RCC 7860 (cell line): ENCODE measurements at places on chromosomes 3 and 15.

DNA sequence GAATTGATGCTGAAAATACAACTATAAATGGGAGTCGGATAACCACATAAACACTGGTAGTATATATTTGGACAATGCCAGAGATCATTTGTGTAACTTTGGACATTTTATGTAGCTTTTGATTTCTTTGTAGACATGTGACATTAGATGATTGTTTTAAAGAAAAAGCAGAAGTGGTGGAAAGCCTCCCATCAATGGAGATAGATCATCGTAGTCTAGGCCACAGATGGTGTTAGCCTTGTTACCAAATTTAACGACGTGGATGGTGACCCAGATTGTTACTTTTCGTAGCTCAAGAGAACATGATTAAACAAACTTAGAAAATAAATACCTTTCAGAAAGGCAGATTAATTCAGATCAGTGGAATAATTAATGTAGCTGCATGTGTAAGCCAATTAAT, 8.8 kb downstream of the CACNA1D start:
- no peak for DNase-seq

DNA sequence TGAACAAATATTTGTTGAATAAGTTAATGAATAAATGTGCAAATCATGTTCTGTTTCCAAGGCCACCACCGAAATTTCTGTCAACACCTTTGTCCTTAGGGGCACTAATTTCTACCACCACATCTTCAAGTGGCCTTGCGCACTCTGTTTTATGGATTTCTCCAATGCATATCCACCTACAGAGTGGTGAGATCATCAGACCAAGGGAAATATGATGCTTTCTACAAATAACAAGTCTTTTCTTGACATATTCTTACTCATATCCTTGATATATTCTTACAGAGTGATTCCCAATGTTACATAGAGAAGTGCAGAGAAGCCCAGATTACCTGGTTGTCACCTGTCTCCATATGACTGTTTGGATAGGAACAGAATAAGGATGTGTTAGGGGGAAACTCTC, 36.1 kb upstream of the TMCO5A start:
- no peak for DNase-seq

DNA sequence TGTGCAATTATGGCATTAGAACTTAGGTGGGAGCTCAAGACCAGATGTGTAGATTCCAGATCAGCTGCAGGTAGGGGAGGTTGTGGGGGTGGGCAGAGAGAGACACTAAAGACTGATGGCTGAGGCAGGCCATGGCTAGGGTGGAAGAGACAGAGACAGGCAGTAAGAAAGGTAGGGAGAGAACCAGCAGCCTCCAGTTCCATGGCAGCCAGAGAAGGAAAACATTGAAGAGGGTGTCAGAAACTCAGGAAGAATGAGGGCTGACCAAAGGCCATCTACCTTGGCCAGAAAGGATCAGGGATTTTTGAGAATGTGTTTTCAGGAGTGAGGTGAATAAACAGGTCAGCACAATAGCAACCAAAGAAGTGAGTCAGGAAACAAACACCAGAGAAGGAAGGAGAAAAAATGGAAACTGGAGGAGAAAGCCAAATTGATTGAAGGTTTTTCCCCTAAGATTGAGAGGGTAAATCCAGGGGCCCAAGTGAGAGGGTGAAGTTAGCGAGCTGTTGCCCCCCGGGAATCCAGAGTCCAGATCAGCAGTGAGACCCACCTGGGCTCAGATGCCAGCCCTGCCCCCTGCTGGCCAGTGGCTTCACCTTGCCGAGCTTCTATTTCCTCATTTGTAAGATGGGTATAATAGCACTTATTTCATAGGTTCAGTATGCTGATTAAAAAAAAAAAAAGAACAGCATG, 41.0 kb downstream of the ABHD2 start:
- DNase-seq = no peak

DNA sequence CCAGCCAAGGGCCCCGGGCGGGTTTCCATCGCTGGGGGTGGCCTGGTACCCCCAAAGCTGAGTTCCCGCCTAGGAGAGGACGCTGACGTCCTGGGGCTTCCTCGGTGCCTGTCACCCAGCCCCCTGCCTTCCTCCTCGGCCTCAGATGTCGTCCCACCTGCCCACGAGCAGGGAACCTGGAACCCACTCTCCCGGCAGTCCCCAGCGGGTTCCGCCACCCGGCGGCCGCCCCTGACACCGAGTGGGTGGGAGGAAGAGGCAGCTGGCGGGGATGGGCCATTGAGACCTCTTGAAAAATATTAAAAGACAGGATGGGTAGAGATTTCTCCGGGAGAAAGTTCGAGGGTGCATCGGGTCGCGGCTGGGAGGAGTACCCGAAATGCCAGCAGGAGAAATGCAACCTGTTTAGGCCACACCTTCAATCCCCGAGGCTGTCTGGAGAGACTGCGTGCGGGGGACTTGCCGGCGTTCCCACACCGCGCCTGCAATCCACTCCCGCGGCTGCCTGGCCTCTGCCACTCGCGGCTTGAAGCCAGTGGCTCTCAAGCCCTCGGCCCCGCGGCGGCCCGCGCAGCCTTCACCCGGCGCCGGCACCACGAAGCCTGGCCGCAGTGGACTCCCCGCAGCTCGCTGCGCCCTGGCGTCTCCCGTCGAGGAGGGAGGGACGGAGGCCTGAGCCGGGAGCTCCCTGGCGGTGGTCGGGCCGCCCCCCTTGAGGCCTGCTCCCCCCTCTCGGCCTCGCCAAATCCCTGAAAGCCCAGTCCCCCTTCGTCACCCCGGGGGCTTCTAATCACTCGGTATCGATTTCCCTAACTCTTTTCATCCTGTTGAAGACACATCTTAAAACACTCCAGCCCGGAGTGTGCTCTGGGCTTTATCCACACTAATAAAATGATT, 8.6 kb upstream of the NR2F2 start:
- DNase-seq = no peak

GRCh38 chr15:74317820-74318375, 49.5 kb downstream of the CYP11A1 start:
- DNase-seq = peak; percentile 60

- DNase-seq = no peak
Observed at GRCh38 chr3:53768478-53769459, 77.5 kb downstream of the CHDH start.

DNA sequence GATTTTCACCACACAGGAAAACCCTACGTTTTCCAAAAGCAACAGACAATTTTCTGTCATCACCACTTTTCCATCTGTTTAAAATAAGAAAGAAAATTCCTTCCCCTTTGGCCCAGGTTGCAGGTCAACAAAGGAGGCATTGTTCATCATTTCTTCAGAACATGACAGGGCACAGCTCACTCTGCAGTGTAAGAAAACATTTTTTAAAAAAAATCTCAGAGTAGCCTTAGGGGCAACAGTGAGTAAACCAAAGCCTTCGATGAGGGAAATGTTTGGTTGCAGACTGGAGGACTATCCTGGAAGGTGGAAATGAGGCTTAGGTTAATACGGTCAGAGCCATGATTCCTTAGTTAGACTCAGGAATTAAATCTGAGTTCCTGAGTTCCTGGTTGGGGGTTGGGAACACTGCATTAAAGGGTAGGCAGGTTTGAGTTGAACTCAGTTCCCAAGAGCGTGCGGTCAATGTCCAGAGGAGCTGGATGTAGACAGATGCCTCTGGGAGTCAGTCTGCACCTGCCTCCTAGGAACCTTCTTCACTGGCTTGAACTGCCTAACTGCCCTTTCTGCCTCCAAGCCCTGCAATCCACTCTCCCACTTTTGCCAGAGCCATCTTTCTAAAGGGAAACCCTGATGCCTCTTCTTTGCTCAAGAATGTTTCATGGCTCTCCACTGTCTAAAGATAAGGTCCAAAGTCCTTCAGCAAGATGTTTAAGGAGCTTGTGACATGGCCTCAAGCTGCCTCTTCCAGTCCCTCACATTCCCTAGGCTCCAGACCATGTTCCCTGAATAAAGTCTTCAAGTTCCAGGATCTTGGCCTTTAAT, 3.3 kb upstream of the HES1 start:
- no peak for DNase-seq

- DNase-seq = no peak
Observed at GRCh38 chr3:42134867-42135464, 43.8 kb downstream of the TRAK1 start.

DNA sequence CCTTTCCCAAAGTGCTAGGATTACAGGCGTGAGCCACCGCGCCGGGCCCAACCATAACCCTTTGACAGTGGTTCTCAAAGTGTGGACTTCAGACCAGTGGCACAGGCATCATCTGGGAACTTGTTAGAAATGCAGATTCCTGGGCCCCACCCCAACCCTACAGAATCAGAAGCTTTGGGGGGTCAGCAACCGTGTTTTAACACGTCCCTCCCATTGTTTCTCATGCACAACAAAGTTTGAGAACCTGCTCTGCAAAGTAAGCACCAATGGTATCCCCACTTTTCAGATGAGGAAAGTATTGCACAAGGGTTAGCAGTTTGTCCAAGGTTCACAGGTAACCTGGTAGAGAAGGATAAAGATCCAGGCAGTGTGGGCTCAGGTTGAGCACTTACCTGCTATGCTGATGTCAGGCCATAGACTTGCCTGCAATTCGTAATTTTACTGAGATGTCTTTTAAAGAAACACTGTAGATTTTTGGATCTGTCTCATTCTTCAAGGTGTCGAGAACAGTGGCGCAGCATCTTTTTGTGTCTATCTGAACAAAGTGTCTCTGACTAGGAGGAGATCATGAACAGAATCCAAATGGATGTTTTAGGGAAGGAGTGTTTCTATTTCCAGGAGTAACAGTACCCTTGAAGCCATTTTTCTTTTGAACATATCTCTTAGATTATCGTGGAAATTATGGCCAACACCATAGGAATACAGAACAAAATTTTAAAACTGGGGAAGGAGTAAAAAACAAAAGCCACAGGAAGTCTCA, 2.5 kb downstream of the GXYLT2 start:
- no peak for DNase-seq

DNA sequence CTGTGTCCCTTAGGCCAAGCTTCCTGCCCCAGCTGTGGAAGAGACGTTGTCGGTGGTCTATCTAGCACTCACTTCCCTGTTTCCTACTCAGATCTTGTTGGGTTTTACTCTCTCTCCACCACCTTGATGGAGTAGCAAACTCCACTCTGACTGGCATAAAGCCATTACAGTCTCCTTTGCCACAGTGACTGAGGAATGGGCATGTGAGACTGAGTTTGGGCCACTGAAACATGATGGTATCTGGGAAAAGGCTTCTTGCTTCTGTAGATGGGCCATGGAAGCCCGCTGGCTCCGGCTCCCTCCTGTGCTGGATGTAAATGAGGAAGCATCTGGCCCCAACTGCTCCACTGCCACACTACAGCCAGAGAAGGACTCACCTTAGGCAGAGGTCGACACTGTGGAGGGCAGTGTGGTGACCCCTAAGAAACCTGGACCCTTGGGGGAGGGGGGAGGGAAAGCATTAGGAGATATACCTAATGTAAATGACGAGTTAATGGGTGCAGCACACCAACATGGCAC, 9.4 kb upstream of the CAMK1 start:
- DNase-seq = no peak

- DNase-seq = peak; percentile 26
Observed at GRCh38 chr15:83998486-83998885, 237.1 kb upstream of the GOLGA6L4 start.

DNA sequence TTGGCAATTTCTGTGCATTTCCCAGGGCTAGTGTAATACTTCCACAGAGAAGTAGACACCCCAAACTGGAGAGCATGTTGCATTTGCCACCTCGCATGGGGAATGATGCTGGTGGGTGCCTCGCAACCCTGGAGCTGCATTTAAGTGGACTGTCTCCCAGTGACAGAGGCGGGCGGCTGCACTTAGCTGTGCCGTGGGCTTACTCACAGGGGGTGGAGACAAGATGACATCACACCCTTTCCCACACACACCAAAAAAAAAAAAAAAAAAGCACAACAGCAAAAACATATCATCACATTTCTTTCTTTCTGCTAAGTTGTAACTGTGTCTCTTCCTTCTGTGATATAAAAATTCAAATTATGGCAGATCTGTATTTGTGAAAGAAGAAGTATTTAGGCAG, at the start of gene ABI3BP:
Gene ABI3BP (minus strand): TSS at position 113 of the 400 bp plus-strand sequence. CDS start 37 bp downstream, at position 76.
- peak; percentile 46 for DNase-seq

DNA sequence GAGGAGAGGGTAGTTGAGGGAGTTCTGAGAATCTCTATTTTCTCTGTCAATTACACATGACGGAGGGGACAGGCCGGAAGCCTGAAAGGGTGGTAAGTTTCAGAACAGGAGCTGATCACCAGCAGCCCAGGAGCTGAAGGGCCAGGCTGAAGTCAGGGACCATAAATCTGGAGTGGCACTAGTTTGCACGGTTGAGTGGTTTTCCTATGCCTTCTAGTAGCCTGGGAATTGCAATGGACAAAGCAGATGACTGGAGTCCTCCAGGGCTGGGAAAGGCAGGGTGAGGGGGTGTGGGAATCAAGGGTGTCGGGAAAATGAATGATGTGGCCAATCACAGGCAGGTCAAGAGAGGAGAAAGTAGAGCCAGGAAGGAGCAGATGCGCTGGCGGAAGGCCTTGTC, 72.5 kb downstream of the MAGEF1 start:
- no peak for DNase-seq

DNA sequence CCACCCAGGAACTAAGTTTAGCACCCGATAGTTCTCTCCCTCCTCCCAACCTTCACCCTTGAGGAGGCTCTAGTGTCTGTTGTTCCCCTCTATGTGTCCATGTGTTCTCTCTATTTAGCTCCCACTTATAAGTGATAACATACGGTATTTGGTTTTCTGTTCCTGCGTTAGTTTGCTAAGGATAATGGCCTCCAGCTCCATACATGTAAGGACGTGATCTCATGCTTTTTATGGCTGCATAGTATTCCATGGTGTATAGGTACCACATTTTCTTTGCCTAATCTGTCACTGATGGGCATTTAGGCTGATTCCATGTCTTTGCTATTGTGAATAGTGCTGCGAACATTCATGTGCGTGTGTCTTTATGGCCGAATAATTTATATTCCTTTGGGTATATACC, 66.9 kb upstream of the TRA2B start:
- no peak for DNase-seq

DNA sequence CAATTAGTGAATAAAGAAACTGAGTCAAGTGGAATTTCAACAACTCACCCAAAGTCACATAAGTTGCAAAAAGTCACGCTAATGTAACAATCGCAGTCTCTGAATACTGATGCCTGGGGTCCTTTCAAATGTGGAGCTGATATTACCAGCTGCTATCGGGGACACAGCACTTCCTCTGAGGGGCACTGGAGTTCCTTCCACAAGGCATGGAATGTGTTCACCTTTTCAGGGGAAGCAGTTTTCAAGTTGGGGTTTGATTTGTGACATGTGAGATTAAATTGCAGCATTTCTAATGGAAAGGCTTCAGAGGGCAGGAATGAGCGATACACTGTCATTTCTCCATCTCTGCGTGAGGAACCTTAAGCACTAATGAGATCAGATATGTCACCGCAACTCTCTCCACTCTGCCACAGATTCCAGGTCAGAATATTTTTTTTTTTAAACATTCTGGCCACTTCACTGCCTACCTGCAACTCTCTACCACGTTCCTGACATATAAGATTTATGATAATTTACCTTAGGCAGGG, 807.2 kb upstream of the CFAP20DC start:
- DNase-seq = no peak
